Thoracic aorta (tissue), 2 donors: ENCODE measurements at places on chromosomes 11 and 22.

DNA sequence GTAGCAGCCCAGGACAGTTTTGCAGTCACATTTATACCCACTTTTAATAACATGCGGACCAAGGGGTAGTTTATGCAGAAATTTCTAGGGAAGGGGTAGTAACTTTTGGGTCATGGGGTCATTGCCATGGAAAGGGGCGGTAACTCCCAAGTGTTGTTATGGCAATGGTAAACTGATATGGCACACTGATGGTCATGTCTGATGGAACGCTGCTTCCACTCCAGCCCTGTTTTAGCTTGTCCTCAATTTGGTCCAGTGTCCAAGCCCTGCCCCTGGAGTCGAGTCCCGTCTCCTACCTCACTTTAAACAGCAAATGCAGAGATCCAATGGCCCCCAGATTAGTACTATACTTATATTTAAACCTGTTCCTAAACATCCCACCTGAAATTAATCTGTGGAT, 11.2 kb upstream of the SEC14L4 start:
- DNase-seq: no peak
- H3K4me3 ChIP-seq: no peak overlapping the region
- no peaks in the 10 kb centered on the region for H3K4me1 ChIP-seq
- no peak overlapping the region for H3K27ac ChIP-seq
- H3K36me3 ChIP-seq: no peaks in the 10 kb centered on the region

DNA sequence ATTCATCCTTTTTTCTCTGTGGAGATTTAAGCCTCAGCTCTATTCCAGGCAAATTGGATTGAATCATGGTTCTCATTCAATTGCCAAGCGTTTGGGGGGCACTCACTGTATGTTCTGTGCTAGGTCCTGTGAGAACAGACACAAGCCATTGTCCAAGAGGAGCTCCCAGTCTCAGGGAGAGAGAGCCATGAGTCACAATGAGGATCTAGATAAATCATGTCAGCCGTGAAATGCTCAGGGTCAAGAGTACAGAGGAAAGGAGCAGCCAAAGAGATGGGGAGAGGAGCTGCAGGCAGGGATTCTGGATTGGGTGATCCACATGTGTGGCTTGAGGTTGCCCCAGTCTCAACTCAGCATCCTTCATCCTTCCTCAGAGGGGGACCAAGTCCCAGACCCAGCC, 93.6 kb downstream of the FEZ1 start:
- no peaks in the 10 kb centered on the region for H3K36me3 ChIP-seq
- H3K27ac ChIP-seq: no peak overlapping the region
- no peak for DNase-seq
- H3K4me1 ChIP-seq: peaks cover 16% of the 10 kb centered on the region
- H3K27me3 ChIP-seq: no peaks in the 10 kb centered on the region

DNA sequence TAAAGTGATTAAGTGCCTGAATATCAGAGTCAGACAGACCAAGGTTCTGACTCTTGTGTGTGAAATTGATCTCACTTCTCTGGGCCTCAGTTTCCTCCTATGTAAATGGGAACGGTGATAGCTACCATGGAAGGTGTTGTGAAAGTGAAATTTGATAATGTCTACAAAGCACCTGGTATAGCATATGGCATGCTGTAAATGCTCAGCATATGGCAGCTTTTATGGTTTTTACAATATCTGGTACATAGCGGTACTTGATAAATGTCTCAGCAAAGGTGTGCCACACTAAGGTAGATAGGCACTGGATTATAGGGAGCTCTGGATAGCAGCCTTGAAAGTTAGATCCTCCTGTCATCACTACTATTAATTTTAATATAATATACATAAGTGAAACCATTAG, 19.9 kb downstream of the POU2AF2 start:
- no peak for DNase-seq
- H3K27ac ChIP-seq: no peak overlapping the region
- H3K4me1 ChIP-seq: peaks cover 9% of the 10 kb centered on the region
- H3K36me3 ChIP-seq: no peaks in the 10 kb centered on the region
- H3K4me3 ChIP-seq: no peak overlapping the region

DNA sequence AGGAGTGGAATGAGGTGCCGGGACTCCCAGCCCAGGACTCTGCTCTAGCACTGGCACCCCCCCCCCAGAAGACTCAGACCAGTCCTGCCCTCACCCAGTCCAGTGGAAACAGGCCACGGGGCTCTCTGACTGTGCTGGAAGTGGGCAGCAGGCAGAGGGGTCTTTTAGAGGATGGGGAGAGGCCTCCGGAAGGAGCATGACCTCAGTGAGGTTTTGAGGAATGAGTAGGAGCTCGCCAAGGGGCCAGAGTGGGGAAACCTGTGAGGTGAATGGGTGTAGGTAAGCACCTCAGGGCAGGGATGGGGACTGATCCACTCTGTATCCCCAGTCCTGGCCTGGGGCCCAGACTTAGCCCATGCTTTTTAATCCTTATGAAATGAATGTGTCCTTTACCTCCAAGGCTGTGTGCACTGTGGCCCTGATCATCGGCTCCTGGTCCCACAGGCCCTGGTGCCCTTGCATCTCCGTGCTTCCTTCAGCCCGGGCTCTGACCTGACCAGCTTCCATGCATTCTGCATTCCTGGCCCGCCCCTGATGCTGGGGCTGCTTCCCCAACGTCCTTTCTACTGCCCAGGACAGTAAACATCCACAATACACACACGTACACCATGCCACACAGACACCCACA, 24.4 kb upstream of the RFPL3 start:
- H3K27me3 ChIP-seq: no peaks in the 10 kb centered on the region
- H3K4me3 ChIP-seq: no peak overlapping the region
- H3K27ac ChIP-seq: no peak overlapping the region
- no peaks in the 10 kb centered on the region for H3K4me1 ChIP-seq
- H3K36me3 ChIP-seq: no peaks in the 10 kb centered on the region
- no peak for DNase-seq

- peak overlapping the region; percentile 80 for H3K27ac ChIP-seq
- DNase-seq: no peak
- H3K4me3 ChIP-seq: peak overlapping the region; percentile 64
- peaks cover 18% of the 10 kb centered on the region for H3K4me1 ChIP-seq
- H3K36me3 ChIP-seq: no peaks in the 10 kb centered on the region
Observed at GRCh38 chr11:64687643-64688533, 35.1 kb downstream of the NRXN2 start.

DNA sequence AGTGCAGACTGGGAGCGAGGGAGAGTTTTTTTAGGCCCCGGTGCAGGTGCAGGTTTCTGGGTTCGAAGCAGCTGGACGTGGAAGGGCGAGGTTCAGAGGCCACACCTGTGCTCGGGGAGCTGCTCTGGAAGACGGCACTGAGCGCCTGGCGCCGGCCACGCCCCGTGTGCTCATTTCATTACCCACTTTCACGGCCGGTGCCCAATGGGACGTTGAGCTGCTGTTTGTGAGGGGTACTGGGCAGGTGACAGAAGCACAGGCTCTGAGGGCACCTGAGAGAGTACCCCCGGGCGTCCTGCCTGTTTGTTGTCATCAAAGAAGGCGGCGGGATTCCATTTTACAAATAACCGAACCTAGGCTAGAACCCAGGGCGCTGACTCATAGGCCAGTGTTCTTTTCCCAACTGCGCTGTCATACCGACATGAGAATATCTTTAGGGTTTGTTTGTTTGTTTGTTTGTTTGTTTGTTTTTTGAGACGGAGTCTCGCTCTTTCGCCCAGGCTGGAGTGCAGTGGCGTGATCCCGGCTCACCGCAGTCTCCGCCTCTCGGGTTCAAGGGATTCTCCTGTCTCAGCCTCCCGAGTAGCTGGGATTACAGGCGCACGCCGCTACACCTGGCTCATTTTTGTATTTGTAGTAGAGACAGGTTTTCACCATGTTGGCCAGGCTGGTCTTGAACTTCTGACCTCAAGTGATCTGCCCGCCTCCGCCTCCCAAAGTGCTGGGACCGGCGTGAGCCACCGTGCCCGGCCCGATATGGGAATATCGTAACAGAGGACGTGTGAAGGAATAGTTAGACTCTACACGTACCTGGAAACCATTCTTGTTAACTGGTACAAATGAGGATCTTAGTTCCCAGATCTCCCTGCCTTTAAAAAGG, 16.6 kb upstream of the SPTBN2 start:
- no peak overlapping the region for H3K27ac ChIP-seq
- peaks cover 17% of the 10 kb centered on the region for H3K4me1 ChIP-seq
- H3K4me3 ChIP-seq: peak overlapping the region; percentile 99
- no peaks in the 10 kb centered on the region for H3K27me3 ChIP-seq

DNA sequence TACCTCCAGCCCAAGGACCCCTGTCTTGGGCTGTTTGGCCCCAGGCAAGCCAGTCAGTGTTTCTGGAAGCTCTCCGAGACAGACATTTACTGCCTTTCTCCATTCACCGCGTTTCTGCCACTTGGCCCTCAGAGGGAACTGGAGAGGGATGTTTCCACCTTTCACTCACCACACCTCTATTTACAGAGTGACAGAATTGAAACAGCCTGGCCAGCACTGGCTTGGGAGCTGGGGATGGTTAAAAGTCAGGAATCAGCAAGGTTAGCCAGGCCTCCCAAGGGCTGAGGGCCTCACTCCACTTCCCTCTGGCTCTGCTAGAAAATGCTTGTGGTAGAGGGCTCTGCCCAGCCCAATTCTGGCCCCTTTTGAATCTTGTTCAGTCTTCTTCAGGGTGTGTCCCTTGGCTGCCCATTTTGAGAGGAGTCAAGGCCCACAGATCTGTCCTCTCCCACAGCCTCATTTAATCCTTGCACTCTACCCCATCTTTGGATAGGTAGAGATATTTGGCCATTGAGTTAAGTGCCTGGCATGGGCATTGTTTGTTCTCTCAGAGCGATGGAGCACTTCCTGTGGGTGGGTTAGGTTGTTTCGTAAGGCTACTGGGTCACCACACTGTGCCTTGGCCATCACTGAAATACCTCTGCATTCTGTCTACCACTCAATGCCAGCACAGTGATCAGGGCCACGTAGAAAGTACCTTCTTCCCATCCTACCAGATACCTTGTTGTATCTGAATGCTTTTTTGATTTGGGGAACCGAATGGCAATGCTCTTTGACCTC, 119.2 kb downstream of the MICAL2 start:
- DNase-seq: no peak
- no peak overlapping the region for H3K4me3 ChIP-seq
- no peaks in the 10 kb centered on the region for H3K27me3 ChIP-seq
- peaks cover 70% of the 10 kb centered on the region for H3K36me3 ChIP-seq
- peak overlapping the region; percentile 95 for H3K27ac ChIP-seq

GRCh38 chr11:69819541-69820070, 390 bp upstream of the FGF3 start:
- DNase-seq: no peak
- H3K4me1 ChIP-seq: no peaks in the 10 kb centered on the region
- H3K4me3 ChIP-seq: no peak overlapping the region
- H3K27me3 ChIP-seq: peaks cover 3% of the 10 kb centered on the region
- no peak overlapping the region for H3K27ac ChIP-seq
- no peaks in the 10 kb centered on the region for H3K36me3 ChIP-seq

- peaks cover 38% of the 10 kb centered on the region for H3K36me3 ChIP-seq
- H3K4me3 ChIP-seq: no peak overlapping the region
- H3K4me1 ChIP-seq: no peaks in the 10 kb centered on the region
- no peak for DNase-seq
Observed at GRCh38 chr11:68756171-68756766, 4.9 kb upstream of the TESMIN start.

DNA sequence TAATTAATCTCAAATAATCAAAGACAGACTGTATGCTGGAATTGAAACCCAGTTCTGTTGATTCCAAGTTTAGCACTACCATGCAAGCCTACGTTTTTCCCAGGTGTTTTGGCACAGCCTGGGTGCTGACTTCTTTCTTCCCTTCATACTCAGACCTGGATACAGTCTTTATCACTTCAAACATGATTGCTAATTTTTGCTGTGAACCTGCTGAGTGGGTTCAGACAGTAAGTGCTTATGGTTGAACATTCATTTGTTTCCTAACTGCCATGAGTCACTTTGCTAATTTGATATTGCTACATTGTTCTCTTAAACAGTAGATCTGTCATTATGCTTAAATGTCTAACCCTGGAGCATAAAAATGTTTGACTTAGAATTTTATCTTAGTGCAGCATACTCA, 12.2 kb downstream of the PAAF1 start:
- no peaks in the 10 kb centered on the region for H3K4me1 ChIP-seq
- H3K4me3 ChIP-seq: no peak overlapping the region
- DNase-seq: no peak
- H3K36me3 ChIP-seq: peaks cover 9% of the 10 kb centered on the region
- H3K27ac ChIP-seq: no peak overlapping the region

DNA sequence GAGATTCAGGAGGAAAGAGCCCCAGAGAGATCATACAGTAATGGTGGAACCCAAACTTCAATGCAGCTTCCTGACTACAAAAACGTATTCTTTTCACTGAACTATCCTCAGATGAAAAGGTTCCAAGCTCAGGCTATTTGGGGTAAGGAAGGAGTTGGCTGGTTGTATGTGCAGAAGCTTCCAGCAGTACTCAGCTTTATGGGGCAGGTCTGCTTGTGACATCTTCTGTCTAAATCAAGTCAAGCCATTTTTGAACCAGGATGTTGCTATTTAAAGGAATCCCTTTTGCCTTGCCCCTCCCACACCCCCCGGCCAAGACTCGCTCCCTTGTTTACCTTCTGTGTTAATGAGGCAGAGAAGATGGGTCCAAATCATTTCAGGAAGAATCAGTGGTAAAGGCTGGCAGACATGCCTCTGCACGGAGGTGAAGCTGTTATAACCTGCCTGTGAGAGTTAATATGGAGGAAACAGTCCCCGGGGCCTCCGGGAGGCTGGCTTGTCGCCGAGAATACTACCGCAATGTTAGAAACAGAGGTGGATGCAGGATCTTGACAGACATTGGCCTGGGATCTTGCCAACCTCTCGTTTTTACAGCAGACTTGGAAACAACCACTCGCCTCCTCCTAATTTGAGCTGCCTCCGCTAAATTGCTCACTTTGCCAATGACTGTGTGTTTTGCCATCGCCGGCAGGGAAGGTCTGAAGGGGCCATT, 45.4 kb downstream of the TIMP3 start:
- no peaks in the 10 kb centered on the region for H3K36me3 ChIP-seq
- H3K4me3 ChIP-seq: peak overlapping the region; percentile 46
- H3K4me1 ChIP-seq: peaks cover 33% of the 10 kb centered on the region
- no peaks in the 10 kb centered on the region for H3K27me3 ChIP-seq

GRCh38 chr11:108497317-108498045, 703 bp downstream of the POGLUT3 start:
- H3K27me3 ChIP-seq: no peaks in the 10 kb centered on the region
- peak; percentile 79 for DNase-seq
- peak overlapping the region; percentile 79 for H3K4me3 ChIP-seq

- DNase-seq: no peak
- peak overlapping the region; percentile 22 for H3K4me3 ChIP-seq
- H3K27ac ChIP-seq: peak overlapping the region; percentile 79
- H3K27me3 ChIP-seq: no peaks in the 10 kb centered on the region
- H3K4me1 ChIP-seq: peaks cover 61% of the 10 kb centered on the region
Observed at GRCh38 chr11:2390725-2391151, 9.8 kb upstream of the TSSC4 start.

DNA sequence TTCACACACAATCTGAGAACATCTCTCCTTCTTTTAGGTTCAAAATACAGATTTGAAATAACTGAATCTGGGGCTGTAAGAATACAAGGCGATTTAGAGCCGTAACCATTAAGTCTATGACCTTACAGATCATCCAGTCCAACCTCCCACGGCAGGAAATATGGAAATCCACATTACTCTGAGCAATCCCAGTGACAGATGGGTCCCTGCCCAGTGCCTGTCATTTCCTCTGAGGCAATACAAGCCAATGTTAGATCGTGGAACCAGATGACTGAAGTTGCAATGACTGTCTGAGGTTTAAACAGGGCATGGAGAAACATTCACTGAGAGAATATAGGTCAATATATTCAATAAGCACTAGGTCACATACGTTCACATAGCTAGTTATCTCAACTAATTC, 77.4 kb upstream of the OR5AK2 start:
- H3K27me3 ChIP-seq: no peaks in the 10 kb centered on the region
